Lung (tissue), 17 donors: ENCODE measurements at places on chromosomes 11 and 22. TPM values are rescaled to one million over a fixed set of nuclear protein-coding genes. Genes with fewer than 3 reads are reported as not detected.

GRM5 gene
- 0.18 TPM for polyA plus RNA-seq

C22orf31 gene
- polyA plus RNA-seq: 0.07 TPM

TMPRSS5 gene
- 0.81 TPM for polyA plus RNA-seq

APOL3 gene
- polyA plus RNA-seq: 42.8 TPM

RAG2 gene
- polyA plus RNA-seq: not detected

LUZP2 gene
- 0.09 TPM for polyA plus RNA-seq

CDC45 gene
- 2.1 TPM for polyA plus RNA-seq

CCDC89 gene
- 3.1 TPM for polyA plus RNA-seq

FIBIN gene
- 7.2 TPM for polyA plus RNA-seq

PAMR1 gene
- 0.60 TPM for polyA plus RNA-seq

PVALB gene
- polyA plus RNA-seq: 3.0 TPM

TTLL8 gene
- not detected for polyA plus RNA-seq

BTG4 gene
- polyA plus RNA-seq: 0.30 TPM

LRRC4C gene
- 0.33 TPM for polyA plus RNA-seq

RIC3 gene
- 10.0 TPM for polyA plus RNA-seq

SNX19 gene
- 13.9 TPM for polyA plus RNA-seq

H19 gene
- 56.6 TPM for polyA plus RNA-seq

LMO2 gene
- 41.3 TPM for polyA plus RNA-seq

ACTN3 gene
- polyA plus RNA-seq: 0.07 TPM

OR51B5 gene
- 0.10 TPM for polyA plus RNA-seq

PCF11 gene
- 29.5 TPM for polyA plus RNA-seq

ARHGAP8 gene
- polyA plus RNA-seq: 6.8 TPM

APOA5 gene
- polyA plus RNA-seq: 0.22 TPM

GLB1L2 gene
- polyA plus RNA-seq: 11.4 TPM

SLC22A6 gene
- not detected for polyA plus RNA-seq

NAALAD2 gene
- 0.49 TPM for polyA plus RNA-seq

FAT3 gene
- 0.22 TPM for polyA plus RNA-seq

NLRP10 gene
- polyA plus RNA-seq: not detected

DKK3 gene
- 74.4 TPM for polyA plus RNA-seq

PTPRCAP gene
- polyA plus RNA-seq: 10.8 TPM

ADM2 gene
- 2.2 TPM for polyA plus RNA-seq

SLC7A4 gene
- polyA plus RNA-seq: 0.18 TPM

SAA4 gene
- polyA plus RNA-seq: 6.4 TPM

SYCE3 gene
- 1.7 TPM for polyA plus RNA-seq

SUSD2 gene
- 16.8 TPM for polyA plus RNA-seq

RASSF10 gene
- polyA plus RNA-seq: 2.2 TPM

MS4A6E gene
- 1.0 TPM for polyA plus RNA-seq

MRGPRF gene
- polyA plus RNA-seq: 11.6 TPM

PGA4 gene
- polyA plus RNA-seq: 1.8 TPM

GLYAT gene
- polyA plus RNA-seq: not detected

OR8D1 gene
- polyA plus RNA-seq: not detected

SLC17A6 gene
- not detected for polyA plus RNA-seq
